CMK (cell line): ENCODE measurements at places on chromosomes 11 and 22.

- no peak for DNase-seq
Measured at GRCh38 chr11:103897160-103897936, 139.1 kb upstream of the DDI1 start.

- DNase-seq = no peak
Measured at GRCh38 chr11:64095949-64096348, 60.2 kb downstream of the FLRT1 start.

DNA sequence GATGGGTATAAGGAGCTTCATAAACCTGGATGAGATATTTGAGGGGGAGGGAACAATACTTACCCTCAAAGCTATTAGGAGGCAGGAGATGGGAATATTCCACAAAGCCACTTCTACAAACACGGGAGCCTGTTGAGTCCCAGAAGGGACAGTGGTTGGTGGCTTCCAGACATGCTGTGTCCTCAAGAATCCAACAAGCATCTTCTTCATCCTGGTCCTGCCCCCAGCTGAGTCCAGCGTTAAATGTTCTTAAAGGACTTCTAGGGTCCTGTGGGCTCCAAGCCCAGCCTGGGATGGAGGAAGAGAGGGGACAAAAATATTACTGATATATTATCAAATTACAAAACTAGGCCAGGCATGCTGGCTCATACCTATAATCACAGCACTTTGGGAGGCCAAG lies 2.3 kb downstream of the CSKMT start:
- DNase-seq = no peak

DNA sequence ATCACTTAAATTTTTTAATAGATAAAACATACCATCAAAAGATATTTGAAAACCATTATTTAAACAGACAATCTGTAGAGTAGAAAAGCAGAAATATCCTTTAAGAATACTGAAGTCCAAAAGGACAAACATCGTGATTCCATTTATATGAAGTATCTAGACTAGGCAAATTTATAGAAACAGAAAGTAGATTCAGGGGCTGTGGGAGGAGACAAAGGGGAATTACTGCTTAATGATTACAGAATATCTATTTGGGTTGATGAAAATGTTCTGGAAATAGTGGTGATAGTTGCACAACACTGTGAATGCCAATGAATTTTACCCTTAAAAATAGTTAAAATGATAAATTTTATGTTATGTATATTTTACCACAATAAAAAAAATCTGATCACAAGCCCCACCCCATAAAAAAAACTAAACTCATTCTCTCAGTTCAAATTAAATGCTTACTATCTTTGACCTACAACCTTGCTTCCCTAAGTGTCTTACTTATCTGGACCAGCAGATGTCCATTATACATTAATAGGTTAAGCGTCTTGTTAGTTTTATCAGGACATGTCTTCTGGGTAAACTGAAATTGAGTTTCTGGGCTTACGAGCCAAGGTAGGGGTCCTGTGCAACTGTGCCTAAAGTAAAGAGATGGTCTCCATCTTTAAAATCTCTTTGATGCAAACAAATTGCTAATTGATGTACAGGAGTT lies 86.3 kb downstream of the FCHSD2 start:
- DNase-seq = peak; percentile 30

GRCh38 chr11:107804971-107805370 lies 53.6 kb downstream of the SLC35F2 start:
- DNase-seq = no peak

GRCh38 chr11:36273110-36273509 lies 16.1 kb downstream of the COMMD9 start:
- no peak for DNase-seq

- no peak for DNase-seq
Measured at GRCh38 chr11:107859459-107860239, 1.1 kb upstream of the SLC35F2 start.

- no peak for DNase-seq
Measured at GRCh38 chr11:66906061-66906733, 49.3 kb downstream of the LRFN4 start.

- DNase-seq = no peak
Measured at GRCh38 chr11:10488121-10488933, 33.3 kb downstream of the AMPD3 start.

DNA sequence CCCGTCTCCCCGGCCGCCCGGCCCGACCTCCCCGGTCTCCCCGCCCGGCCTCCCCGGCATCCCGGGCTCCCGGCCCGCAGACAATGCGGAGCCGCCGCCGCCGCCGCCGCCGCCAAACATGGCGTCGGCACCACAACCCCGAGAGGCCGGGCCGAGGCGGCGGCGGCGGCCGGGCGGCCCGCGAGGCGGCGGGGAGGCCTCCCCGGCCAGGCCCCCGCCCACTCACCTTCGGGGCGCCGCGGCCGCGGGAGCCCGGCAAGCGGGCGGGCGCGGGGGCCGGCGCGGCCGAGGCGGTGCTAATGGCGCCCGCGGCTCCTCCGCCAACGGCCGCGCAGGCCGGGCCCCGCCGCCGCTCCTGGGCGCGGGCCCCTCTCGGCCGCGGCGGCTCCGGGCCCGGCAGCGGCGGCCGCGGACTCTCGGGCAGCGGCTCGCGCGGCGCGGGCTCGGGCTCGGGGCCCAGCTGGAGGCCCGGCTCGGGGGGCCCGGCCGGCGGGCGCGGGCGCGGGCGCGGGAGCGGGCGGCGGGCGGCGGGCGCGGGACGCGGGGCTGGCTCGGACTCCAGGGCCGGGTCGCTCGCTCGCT lies 311 bp downstream of the BRD1 start:
- DNase-seq = no peak

- no peak for DNase-seq
Measured at GRCh38 chr22:46681010-46681409, 57.0 kb downstream of the CERK start.

GRCh38 chr22:40004836-40005235 lies 10.1 kb downstream of the FAM83F start:
- no peak for DNase-seq

- no peak for DNase-seq
Measured at GRCh38 chr11:85628771-85629341, 463 bp downstream of the TMEM126B start.

GRCh38 chr22:29658176-29658575 lies 54.7 kb downstream of the NF2 start:
- no peak for DNase-seq

DNA sequence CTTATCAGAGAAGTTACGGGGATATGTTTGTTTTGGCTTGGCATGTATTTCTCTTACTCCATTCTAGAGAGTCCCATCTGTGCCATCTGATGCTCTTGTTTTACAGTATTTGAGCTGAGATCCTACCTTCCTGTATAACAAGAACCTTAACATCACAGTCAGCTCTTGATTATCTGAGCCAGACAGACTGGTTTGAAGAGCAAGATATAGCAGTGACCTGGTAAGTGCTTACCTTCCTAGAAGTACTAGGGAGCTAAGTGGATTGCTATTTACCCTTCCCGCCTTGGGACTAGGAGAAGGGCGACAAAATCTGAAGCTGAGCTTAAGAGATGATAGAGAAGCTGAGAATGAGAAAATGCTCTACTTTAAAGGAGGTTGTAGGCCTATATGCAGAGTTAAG lies 235.3 kb downstream of the CSNK2A3 start:
- DNase-seq = no peak

GRCh38 chr22:36239150-36239400 lies 252 bp downstream of the APOL2 start:
- DNase-seq = no peak

DNA sequence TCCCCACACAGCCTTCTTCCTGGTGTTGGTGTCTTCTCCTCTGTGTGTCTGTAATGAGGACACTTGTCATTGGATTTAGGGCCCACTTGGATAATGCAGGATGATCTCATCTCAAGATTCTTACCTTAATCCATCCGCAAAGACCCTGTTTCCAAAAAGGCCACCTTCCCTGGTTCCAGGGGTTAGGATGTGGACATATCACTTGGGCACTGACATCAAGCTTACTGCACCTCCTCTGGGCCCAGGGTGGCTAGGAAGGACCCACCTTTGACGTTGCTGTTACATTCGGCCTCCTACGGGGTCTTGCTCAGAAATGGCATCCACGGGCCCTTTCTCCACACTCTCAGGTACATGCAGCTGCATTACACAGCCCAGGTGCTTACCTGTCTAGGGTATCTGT lies 535.9 kb downstream of the BRD1 start:
- DNase-seq = no peak

GRCh38 chr11:61598886-61599868 lies 18.3 kb upstream of the SYT7 start:
- no peak for DNase-seq

- no peak for DNase-seq
Measured at GRCh38 chr22:21450858-21451353, 16.3 kb upstream of the TMEM191C start.

DNA sequence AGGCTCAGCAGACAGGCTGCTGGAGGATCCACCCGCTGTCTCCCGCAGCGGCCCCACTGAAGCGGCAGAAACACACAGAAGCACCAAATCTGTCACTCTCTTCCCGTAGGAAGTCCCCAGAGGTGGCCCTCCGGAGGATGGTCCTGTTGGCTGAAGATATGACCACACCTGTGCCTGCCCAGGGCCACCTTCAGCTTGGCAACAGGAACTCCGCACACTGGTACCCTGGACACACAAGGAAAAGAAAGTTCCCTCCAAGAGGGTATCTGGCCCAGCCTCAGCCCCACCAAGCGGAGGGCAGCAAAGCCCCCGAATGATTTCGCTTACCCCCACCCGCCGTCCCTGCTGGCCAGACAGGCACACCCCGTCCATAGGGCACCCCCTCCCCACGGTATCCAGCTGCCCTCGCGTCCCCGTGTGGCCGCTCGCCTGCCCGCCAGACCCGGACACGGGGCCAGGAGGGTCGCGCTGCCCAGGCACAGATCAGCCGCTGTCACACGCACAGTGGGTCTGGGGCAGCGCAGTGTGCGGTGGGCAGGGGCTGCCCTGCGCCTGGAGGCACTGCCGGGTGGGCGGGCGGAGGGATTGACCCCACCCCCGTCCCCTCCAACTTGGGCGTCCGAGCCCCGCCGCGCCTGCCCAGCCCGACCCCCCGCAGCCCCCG lies 7.0 kb downstream of the RASSF7 start:
- DNase-seq = no peak

DNA sequence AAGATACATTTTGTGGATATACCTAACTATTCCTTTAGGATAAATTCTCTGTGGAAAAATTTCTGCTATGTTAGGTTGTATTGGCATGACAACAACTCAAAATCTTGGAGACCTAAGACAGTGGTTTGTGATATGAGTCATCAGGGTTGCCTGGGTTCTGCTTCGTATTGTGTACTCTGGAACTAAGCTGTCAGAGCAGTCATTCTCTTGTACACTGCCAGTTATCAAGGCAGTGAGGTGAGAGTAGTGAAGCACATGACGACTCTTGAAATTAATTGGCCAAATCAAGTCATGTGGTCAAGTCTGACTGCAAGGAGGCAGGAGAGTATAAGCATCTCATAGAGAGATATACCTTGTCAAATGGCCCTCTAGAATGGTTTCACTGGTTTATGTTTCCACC lies 104.4 kb downstream of the FANCF start:
- no peak for DNase-seq

GRCh38 chr22:18994701-18995326 lies 58.7 kb upstream of the PRODH start:
- DNase-seq = no peak

- DNase-seq = no peak
Measured at GRCh38 chr11:16796311-16796710, 57.9 kb downstream of the C11orf58 start.

DNA sequence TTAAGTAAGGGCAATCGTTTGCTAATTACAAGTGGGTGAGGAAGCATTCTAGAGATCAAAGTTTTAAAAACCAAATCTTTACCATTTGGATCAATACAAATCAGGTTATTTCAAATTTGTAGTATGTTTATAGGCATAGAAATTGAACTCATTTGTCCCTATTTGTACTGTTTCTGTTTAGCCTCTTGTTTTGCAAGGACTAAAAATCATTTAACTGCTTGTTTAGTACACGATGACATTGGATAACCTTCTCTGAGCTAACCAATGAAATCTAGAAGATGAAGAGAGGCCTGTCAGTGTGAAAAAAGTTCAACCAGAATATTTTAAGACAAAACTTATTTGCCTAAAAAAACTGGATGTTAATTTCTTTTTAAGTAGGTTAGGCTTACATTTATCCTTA lies 40.0 kb downstream of the ZC3H12C start:
- DNase-seq = no peak

DNA sequence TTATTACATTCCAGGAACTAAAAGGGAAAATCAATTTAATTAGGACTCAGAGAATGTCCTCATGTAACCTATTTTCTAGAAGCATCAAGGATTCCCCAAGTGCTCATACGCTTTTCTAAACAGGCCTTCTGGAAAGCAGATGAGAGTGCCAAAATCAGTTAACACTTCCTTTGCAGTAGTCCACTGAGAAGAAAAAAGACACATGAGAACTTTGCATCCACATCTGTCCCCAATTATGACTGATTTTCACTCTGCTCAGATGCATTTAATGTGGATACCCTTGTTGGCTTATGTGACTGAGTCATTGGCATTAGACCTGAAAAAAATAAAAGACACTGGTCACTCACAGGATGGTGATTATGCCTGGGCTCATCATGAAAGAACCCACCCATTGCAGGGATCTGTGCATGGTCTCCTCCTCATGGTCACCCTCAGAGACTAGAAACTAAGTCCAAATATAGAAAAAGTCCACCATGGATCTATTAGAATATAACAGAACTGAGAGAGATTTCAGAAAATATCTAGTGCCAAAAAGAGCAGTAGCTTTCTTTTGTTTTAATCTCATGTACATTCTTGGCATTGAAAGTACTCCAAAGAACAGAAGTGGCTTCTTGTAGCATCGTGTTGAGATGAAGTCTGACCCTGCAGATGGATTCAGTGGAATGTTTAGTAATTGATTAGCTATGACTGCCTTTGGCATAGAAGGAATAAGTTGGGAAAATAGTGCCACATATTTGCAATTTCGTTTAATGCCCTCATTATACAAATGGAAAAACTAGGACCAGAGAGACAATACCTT lies 48.8 kb upstream of the FIBIN start:
- DNase-seq = no peak

DNA sequence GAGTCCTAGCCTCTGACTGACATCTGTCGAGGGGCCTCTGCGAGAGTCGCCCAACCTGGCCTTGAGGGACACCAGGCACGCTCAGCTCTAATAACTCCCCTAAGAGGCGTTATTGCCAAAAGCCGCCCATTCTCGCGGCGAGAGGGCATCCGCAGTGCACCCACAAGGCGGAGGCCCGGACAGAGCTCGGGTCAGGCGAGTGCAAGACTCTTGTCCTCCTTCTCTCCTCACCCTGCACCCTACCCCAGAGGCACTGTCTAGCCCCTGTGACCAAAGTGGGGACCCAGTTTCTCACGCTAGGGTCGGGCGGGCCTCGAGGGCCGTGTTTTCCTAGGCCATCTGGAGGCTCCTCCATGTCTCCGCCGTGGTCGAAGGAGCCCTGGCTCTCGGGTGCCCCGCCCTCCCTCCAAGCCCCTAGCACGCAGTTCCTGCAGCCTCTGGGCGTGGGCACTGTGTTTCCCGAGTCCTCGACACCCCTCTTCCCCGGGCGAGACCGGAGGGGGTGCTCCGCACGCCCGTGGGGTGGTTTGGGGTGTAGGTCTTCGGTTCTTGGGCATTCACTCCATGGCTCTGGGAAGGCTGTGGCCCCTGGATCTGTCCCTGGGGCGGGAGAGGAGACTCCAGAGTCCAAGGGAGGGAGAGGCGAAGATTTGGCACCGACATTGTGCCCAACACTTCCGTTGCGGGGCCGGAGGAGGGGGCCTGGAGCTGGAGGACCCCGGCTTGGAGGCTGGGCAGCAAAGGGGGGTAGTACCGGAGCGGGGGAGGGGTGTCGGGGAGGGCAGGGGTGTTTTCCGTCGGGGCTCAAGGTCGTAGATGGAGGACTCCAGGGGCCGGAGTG lies 1.0 kb downstream of the CHRM4 start:
- DNase-seq = no peak
